MV-4-11 (cell line): ENCODE measurements at places on chromosomes 5 and 9.

GRCh38 chr5:39178171-39178570, 41.2 kb downstream of the FYB1 start:
- DNase-seq: peak; percentile 70

DNA sequence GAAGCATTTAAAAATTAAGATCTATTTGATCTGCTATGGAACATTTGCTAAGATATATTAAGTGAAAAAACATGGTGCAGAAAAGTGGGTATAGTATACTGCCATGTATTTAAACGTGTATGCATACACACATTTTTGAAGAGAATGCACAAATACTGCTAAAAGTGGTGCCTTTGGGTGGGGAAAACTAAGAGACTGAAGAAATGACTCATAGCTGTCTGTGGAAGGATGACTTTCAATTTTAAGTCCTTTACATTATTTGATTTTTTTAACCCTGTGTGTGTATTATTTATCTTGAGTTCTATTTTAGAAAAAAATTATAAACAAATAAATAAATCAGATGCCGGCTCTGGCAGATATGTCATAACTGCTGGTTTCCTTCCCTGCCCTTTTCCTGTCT, 120.7 kb upstream of the SLIT3 start:
- DNase-seq: no peak

DNA sequence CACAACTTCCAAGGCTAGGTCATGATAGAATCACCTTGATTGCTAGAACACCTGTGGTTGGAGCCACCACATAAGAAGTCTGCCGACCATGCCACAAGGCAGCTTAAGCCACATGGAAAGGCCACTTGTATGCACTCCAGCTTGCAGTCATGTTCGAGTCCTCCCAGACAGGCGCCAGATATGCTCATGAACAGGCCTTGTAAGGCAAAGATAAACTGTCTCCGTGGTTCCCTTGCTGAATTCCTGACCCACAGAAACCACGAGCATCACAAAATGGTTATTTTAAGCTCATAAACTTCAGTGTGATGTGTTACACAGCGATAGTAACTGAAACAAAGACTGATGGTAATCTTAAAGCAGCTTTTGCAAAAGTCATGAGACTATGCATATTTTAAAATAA, 188.4 kb upstream of the DAPK1 start:
- no peak for DNase-seq

DNA sequence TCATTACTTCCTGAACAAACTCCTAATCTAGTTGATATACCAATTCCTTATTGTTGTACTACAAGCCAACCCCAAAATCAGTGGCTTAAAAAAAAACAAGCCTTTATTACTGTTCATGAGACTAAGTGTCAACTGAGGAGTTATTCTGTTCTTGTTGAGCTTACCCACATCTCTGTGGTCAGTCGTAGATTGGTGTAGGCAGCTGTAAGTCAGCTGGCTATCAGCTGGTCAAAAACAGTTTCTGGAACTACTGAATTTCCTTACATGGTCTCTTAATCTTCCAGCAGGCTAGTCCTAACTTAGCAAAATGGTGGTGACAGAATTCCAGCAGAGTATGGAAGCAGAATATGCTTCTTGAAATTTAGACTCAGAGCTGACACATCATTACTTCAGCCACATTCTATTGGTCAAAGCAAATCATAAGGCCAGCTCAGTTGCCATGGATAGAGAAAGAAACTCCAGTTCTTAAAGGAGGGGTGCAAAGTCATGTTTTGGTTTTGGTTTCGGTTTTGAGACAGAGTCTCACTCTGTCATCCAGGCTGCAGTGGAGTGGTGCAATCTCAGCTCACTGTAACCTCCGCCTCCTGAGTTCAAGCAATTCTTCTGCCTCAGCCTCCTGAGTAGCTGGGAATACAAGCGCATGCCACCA, 386.1 kb upstream of the MPDZ start:
- DNase-seq: no peak

DNA sequence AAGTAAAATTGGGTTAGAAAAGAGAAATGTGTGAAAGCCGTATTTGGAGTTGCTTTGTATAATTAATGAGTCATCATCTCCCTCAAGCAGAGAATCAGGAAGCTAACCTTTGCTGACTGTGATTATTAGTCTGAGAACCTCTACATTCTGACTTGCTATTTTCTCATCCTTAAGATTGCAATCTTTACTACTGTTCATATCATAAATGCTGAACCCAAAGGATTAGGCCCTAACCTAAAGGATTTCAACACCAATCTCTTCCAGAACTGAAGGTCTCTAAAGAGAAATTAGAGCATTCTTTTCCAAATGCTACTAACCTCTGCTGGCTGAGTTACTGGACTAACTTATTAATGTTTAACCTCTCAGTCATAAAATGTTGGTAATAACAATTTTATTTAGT, 538.1 kb upstream of the MEF2C start:
- no peak for DNase-seq

DNA sequence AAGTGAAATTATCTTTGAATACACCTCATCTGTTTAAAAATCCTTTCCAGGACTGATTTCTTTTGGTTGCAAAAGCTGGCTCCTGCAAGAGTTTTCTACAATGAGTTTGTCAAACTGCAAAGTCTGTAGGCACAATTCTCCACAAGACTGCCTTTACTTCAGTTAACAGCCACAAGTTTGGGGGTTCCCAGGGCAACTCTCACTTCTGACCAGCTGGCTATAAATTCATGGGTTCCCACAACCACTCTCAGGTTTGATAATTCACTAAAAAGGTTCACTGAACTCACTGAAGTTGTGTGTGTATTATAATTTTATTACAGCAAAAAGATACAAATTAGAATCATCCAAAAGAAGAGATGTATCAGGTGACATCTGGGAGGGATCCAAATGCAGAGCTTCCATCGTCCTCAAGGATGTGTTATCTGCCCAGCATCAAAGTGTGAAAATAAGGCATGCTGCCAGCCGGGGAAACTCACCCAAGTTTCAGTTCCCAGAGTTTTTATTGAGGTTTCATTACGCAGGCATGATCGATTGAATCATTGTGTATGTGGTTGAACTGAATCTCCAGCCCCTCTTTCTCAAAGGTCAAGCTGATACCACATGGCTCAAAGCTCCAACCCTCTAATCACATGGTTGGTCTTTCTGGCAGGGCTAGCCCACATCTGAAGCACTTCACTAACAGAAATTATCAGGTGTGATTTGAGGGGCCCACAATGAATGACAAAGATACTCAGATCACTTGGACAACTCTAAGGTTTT, 19.0 kb upstream of the PSIP1 start:
- peak; percentile 64 for DNase-seq

DNA sequence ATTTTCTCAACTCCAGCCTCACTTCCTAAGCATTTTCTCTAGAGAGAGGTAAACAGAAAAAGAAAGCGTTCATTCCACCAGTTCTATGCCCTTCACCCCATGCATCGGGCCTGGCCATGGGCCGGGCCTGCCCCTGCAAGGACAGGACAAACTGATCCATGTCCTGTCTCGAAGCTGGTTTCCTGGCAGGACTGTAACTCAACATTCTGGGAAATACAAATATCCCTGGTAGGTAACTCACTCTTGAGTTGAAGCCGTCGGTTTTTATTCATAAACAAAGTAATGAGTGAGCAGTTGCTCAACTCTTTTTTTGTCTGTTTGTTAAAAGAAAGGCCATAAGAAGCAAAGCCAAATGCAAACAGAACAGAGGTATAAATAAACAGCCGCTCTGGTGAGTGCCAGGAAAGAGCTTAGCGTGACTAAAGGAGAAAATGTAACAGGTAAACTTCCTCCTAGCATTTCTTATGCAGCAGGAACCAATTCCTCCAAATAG, 64.4 kb upstream of the DNAH5 start:
- no peak for DNase-seq

DNA sequence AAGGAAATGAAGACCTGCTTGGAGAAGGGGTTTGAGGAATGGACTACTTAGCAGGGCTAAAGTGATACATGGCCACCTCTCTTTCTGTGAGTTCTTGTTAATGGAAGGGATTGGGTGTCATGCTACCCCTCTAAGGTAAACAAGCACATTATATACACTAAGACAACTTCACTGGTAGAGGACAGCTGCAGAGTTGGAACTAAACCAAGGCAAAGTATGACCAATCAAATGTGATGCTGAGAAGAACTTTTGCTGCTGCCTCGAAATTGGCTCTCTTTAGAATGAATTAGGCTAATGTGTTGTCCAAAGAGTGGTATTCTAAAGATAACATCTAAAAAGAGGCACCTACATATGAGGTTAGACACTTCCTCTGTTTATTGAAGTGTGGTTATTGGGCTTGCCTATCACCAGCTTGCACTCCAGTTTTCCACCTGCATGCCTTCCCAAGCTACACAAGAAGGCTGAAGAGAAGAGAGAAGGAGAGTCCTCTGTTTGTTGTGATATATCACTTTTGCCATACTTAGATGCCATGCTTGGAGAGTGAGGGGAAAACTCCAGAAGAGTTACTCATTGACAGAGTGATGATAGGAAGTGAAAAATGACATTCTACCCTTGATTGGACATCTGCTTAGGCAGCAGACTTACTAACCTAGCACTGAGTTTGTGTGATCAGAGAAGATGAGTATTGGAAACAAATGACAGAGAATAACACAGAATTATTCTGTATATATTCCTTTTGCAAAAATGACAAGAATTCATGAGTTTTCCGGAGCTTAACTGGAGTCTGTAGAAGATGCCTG, 536.1 kb downstream of the ZNF608 start:
- no peak for DNase-seq

GRCh38 chr9:14524873-14525515, 168.2 kb downstream of the ZDHHC21 start:
- DNase-seq: no peak

GRCh38 chr9:15403155-15403554, 19.5 kb upstream of the SNAPC3 start:
- peak; percentile 10 for DNase-seq

- no peak for DNase-seq
These were observed 73.9 kb downstream of the KIF24 start for GRCh38 chr9:34254966-34255825.

- no peak for DNase-seq
These were observed 81.3 kb downstream of the SMARCA2 start for GRCh38 chr9:2096376-2096970.

DNA sequence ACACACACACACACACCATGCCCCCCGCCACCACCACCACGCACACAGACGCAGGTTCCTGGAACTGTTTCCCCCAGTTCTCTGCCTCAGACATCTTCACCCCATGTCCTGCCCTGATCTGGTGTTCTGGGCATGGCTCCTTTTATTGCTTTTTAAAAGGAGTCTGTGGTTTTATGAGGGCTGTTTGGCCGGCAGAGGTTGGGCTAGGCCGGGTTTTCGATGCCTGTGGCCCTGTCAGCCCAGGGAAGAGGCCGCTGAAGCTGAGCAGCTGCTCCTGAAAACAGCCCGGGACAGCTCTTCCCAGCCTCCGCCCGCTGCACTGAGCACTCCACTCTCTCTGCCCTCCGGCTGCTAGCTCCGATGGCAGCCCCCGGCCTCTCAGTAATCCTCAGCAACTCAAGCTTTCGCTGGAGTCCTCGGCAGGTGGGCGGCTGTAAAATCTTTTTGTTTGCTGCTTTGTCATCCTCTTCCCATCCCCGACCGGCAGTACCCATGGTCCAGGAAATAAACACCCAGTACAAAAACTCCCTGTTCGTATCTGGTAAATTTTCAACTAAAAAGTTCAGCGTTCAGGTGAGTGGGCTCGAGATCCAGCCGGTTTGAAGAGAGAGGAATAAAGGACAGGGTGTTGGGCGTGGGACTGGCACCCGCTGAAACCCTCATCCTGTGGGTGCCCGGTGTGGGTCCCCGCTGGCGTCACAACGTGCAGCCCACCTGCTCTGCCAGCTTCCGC, 103.0 kb upstream of the ERCC6L2 start:
- DNase-seq: no peak

DNA sequence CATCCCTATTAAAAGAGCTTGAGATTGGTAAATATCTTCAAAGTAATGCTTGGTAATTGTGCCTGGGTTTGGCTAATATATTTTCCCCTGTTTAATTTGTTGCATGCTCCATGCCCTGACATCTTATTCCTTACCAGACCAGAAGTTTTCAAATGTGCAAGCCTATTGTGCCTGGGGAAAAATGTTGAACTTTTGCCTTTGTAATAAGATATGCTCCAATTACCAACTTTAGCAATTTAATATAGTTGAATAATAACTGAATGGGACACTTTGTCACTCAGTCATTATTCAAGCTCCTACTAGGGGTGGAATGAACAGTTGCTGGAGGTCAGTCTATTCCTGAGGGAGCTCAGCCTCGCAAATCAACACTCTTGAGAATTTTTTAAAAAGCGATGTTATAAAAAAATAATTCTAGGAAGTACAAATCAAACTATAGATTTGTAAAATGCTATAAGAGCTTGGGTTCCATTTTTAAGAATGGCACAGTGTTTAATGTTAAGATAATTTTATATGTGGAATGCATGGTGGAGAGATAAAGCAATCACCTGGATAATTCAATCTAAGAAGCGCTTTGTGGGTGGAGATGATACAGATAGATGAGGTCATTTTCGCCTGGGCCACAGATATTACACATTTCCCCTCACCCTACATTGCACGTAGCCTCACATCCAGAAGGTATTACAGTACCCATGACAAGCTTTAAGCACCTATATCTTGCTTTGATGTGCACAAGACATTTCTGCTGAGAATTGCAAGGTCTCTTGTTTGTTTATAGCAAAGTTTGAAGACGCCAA, 231.8 kb downstream of the PIK3R1 start:
- no peak for DNase-seq

GRCh38 chr5:171648279-171649074, 137.1 kb upstream of the SMIM23 start:
- DNase-seq: no peak

- no peak for DNase-seq
These were observed at the start of gene DMRT1 for GRCh38 chr9:841371-842209. DMRT1 (plus strand) TSS chr9:841697; CDS start chr9:841839, 142 bp downstream.

DNA sequence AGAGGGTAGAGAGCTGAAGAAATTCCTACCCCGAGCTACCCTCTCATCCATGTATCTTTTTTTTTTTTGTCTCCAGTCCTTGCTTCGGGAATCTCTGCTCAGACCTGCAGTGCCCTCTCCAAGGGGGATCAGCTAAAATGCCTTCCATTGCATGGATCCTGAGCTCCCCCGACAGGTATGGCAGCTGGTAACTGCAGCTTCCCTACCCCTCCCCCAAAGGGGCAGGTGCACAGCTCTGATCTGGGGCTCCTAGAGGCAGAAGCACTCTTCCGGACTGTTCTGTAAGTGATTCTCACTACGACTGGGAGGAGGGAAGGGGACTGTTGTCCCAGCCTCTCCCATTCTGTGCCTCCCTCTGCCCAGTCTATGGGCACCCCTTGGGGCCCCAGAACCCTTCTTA, 169.6 kb downstream of the MELK start:
- no peak for DNase-seq

DNA sequence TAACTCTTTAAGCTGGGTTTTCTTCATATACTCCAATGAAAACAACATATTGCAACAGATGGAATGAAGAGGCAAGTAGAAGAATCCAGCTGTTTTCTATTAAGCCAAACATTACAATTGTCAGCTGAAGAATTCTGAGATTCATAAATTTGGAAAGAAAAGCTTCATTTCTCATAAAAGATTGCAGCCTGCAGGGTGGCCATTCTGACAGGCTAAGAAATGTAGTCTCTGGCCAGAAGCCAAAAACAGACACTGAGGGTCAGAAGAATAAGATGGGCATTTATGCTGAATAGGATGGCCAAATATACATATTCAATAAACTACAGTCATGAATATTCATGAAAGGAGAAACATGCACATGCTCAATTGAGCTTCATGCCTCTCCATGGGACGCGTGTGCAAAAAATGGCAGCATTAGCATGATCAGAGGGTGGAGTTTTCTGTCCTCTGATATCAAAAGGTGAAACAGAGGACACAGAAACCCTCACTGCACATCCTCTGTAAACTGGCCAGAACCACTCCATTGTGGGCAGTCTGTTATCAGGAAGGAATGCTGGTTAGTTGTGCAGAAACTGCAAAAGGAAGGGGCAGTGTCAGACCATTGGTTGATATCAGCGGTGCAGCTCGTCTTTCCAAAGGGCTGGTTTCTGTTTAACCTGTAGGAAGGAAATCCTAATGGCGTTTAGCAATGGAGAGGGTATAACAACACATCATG, 50.2 kb downstream of the FXN start:
- DNase-seq: no peak
